ENCODE measurements at places on chromosomes 1 and 21.

DNA sequence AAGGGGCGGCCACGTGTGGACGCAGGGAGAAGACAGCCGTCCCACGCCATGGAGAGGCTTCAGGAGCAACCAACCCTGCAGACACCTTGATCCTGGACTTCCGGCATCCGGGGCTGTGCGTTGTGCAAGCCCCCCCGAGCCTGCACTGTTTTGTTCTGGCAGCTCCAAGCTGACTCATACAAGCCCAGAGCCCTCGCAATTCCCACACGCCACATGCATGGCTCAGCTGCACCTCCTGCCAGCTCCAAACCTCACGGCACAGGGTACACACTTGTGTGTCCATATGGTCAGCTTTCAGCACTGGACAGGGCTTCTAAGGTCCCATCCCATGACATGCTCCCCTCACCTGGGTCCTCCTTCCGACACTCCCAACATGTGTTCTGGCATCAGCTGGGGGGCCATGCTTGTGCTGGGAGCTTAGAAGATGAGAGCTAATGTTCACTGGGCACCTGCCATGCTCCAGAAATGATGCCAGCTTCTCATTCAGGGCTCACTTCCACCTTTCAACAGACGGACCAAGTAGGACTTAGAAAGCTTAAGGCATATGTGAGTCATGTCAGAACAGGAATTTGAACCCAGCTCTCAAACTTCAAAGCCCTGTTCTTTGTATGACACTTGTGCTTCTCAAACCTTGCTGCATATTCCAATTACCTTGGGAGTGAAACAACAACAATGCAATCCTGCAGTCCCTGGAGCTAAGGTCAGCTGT is 137.3 kb downstream of the PGBD5 start:
- H3K4me3 ChIP-seq: no peak overlapping the region
- H3K4me1 ChIP-seq: no peaks in the 10 kb centered on the region
- peaks cover 19% of the 10 kb centered on the region for H3K27me3 ChIP-seq

DNA sequence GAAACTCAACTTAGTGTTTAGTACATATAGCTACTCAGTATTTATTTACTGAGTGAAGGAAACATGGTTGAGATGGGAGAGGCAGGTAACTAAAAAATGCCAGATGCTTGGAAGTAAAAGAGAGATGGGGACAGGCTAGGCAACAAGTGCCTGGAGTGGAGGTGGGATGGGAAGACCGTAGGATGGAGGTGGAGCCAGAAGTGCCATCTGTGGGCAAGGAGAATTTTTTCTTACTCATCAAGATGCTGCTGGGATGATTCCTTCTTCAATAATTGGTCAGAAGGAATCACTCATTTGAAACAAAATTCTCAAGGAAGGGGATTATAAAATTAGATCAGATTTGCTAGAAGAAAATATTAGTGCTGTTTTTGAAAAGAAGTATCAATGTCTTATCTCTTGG is 72.9 kb downstream of the IFI44 start:
- DNase-seq: no peak
- no peaks in the 10 kb centered on the region for H3K27me3 ChIP-seq
- no peak overlapping the region for H3K27ac ChIP-seq

GRCh38 chr1:98523256-98523655 is 138.3 kb upstream of the SNX7 start:
- no peaks in the 10 kb centered on the region for H3K27me3 ChIP-seq
- DNase-seq: no peak
- no peaks in the 10 kb centered on the region for H3K36me3 ChIP-seq
- no peak overlapping the region for H3K27ac ChIP-seq

GRCh38 chr1:44805311-44806024 is 1.7 kb downstream of the DYNLT4 start:
- H3K4me1 ChIP-seq: peaks cover 61% of the 10 kb centered on the region
- peak overlapping the region; percentile 3 for H3K4me3 ChIP-seq
- DNase-seq: no peak
- no peak overlapping the region for H3K27ac ChIP-seq
- H3K36me3 ChIP-seq: peaks cover 53% of the 10 kb centered on the region
- no peaks in the 10 kb centered on the region for H3K27me3 ChIP-seq

DNA sequence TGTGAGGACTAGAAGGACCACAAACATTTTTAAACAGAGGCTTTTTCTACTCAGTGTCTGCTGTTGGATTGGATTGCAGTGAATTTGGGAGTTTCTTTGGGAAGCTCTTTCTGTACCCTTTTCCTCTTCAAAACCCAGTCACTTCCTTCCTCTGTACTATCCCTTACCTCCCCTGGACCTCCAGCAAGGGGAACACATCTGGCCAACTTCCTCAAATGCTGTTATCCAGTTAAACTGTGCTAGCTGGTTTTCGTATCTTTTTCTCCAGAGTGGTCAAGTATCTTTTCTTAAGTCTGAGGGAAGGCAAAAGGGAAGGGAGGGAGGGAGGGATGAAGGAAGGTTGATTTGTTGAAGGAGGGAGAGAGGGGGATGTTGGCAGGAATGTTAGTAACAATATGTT is 99.2 kb upstream of the TNR start:
- H3K27me3 ChIP-seq: no peaks in the 10 kb centered on the region
- H3K36me3 ChIP-seq: no peaks in the 10 kb centered on the region
- no peaks in the 10 kb centered on the region for H3K4me1 ChIP-seq
- no peak overlapping the region for H3K27ac ChIP-seq

GRCh38 chr1:229148041-229148671 is 122.8 kb upstream of the RAB4A start:
- no peaks in the 10 kb centered on the region for H3K36me3 ChIP-seq
- H3K27ac ChIP-seq: no peak overlapping the region
- DNase-seq: no peak
- no peaks in the 10 kb centered on the region for H3K27me3 ChIP-seq
- peaks cover 9% of the 10 kb centered on the region for H3K4me1 ChIP-seq

GRCh38 chr1:212486619-212486975 is 53.9 kb downstream of the NENF start:
- no peak for DNase-seq
- H3K36me3 ChIP-seq: no peaks in the 10 kb centered on the region
- H3K4me1 ChIP-seq: peaks cover 3% of the 10 kb centered on the region
- H3K27ac ChIP-seq: no peak overlapping the region
- no peak overlapping the region for H3K4me3 ChIP-seq

- no peak overlapping the region for H3K4me3 ChIP-seq
- no peaks in the 10 kb centered on the region for H3K36me3 ChIP-seq
- peaks cover 38% of the 10 kb centered on the region for H3K27me3 ChIP-seq
- H3K27ac ChIP-seq: no peak overlapping the region
Observed at GRCh38 chr21:45575304-45575992, 33.2 kb upstream of the SLC19A1 start.

DNA sequence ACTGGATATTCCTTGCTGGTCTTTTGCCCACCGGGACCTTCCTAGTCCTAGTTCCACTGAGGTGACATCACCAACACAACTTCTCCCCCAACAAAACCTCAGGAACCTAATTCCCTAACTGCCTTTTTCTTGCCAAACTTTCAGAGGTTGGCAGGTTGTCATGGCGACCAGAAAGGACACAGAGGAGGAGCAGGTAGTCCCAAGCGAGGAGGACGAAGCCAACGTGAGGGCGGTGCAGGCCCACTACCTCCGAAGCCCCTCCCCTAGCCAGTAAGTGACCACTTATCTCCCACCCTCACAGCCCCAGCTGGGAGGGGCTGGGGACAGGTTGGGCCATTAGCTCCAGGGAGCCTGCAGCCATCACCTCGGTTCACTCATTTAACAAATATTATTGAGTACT is 815 bp downstream of the STYXL2 start:
- H3K4me3 ChIP-seq: no peak overlapping the region
- no peak overlapping the region for H3K27ac ChIP-seq
- no peak for DNase-seq
- peaks cover under 1% of the 10 kb centered on the region for H3K27me3 ChIP-seq

DNA sequence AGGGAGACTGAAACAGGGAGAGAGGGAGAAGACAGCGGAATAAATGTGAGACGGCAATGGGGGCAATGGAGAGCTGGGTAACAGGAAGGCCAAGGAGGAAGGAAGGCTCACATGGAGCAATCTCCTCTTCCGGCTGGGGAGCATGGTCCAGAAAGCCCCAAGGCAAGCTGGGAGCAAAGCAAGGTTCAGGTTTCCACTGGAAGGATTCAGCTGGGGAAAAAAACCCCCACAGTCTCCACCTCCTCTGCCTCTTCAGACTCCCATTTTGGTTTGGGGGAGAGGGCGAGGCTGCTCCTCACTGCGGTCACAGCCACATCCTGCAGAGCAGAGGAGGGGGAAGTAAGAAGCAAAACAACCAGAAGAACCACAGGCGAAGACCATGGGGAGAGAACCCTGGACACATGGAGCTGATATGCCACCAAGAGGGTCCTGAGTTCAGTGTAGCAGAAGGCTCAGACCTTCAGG is 650 bp downstream of the TNFAIP8L2 start:
- peak overlapping the region; percentile 32 for H3K27ac ChIP-seq
- DNase-seq: no peak
- H3K27me3 ChIP-seq: no peaks in the 10 kb centered on the region
- peak overlapping the region; percentile 42 for H3K4me3 ChIP-seq

- no peaks in the 10 kb centered on the region for H3K36me3 ChIP-seq
- DNase-seq: no peak
- no peak overlapping the region for H3K27ac ChIP-seq
- no peak overlapping the region for H3K4me3 ChIP-seq
- no peaks in the 10 kb centered on the region for H3K27me3 ChIP-seq
Observed at GRCh38 chr1:41533731-41534080, 49.2 kb upstream of the EDN2 start.

GRCh38 chr1:227733751-227734545 is 1.2 kb downstream of the JMJD4 start:
- H3K4me3 ChIP-seq: peak overlapping the region; percentile 96
- no peak for DNase-seq
- no peaks in the 10 kb centered on the region for H3K27me3 ChIP-seq
- H3K36me3 ChIP-seq: peaks cover 23% of the 10 kb centered on the region

DNA sequence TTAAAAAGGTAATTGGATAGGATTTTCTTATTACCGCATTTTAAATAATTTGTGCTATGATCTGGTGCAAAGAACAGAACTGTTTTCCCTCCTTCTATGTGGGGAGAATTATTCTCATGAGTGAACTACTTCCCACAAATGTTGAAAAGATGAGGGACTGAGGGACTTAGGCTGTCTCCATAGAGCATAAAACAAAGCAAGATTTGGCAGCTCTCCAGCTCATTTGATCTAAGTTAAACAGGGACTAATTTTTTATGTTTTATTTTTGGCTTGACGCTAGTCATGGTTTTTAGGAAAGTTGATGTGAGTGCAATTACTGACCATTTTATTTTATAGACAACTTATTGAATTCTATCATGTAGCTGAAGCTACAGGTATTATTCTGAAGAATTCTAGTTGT is 362.3 kb downstream of the HLX start:
- no peaks in the 10 kb centered on the region for H3K4me1 ChIP-seq
- no peak overlapping the region for H3K4me3 ChIP-seq
- H3K27me3 ChIP-seq: no peaks in the 10 kb centered on the region
- no peak overlapping the region for H3K27ac ChIP-seq
- H3K36me3 ChIP-seq: no peaks in the 10 kb centered on the region

DNA sequence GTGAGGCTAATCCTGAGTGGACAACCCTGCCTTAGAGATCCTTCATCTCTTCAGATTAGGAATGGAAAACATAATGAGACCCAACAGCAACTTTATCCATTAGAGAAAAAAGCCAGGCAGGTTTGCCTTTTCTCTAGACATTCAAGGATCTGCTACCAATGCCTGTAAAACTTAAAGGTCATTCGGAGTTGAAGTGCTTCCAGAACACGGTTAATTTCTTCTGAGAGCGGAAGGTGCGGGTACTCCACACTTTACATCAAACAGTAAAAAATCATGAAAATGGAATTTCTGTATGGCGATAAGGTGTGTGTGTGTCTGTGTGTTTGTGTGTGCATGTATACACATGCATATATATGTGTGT is 65.2 kb upstream of the PRKACB start:
- no peak for DNase-seq
- H3K4me3 ChIP-seq: peak overlapping the region; percentile 90
- H3K27me3 ChIP-seq: no peaks in the 10 kb centered on the region
- no peaks in the 10 kb centered on the region for H3K4me1 ChIP-seq
- no peak overlapping the region for H3K27ac ChIP-seq
- H3K36me3 ChIP-seq: no peaks in the 10 kb centered on the region

- H3K4me3 ChIP-seq: no peak overlapping the region
- peaks cover 6% of the 10 kb centered on the region for H3K4me1 ChIP-seq
- DNase-seq: no peak
- no peaks in the 10 kb centered on the region for H3K27me3 ChIP-seq
- H3K36me3 ChIP-seq: no peaks in the 10 kb centered on the region
- no peak overlapping the region for H3K27ac ChIP-seq
Observed at GRCh38 chr1:203178821-203179666, 3.4 kb upstream of the MYBPH start.

DNA sequence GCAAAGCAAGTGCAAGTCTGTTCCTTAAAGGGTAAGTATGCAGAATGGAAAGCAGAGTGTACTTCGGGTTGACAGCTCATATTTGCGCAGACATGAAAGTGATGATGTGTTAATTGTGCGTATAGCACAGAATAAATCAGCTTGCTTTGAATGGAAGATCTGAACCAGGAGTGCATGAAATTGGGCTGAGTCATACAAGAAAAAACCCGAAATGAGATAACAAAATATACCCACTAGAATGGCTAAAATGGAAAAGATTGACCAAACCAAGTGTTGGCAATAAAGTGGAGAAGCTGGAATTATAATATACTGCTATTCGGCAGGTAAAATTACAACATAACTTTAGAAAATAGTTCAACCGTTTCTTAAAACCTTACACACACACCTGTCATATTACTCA is 28.5 kb downstream of the CR1L start:
- DNase-seq: no peak
- peaks cover 11% of the 10 kb centered on the region for H3K27me3 ChIP-seq
- H3K36me3 ChIP-seq: no peaks in the 10 kb centered on the region
- no peak overlapping the region for H3K4me3 ChIP-seq
- peaks cover 8% of the 10 kb centered on the region for H3K4me1 ChIP-seq
- no peak overlapping the region for H3K27ac ChIP-seq

- H3K36me3 ChIP-seq: no peaks in the 10 kb centered on the region
- no peak overlapping the region for H3K4me3 ChIP-seq
- peaks cover 15% of the 10 kb centered on the region for H3K27me3 ChIP-seq
- H3K27ac ChIP-seq: no peak overlapping the region
Observed at GRCh38 chr1:11862890-11863289, 4.1 kb upstream of the NPPB start.

GRCh38 chr1:43872280-43872679 is 61.3 kb upstream of the ARTN start:
- no peaks in the 10 kb centered on the region for H3K27me3 ChIP-seq
- no peaks in the 10 kb centered on the region for H3K36me3 ChIP-seq
- no peak overlapping the region for H3K4me3 ChIP-seq
- no peak overlapping the region for H3K27ac ChIP-seq
- no peak for DNase-seq

- no peak overlapping the region for H3K27ac ChIP-seq
- no peak for DNase-seq
Observed at GRCh38 chr1:6424000-6424565, 493 bp upstream of the ESPN start.

DNA sequence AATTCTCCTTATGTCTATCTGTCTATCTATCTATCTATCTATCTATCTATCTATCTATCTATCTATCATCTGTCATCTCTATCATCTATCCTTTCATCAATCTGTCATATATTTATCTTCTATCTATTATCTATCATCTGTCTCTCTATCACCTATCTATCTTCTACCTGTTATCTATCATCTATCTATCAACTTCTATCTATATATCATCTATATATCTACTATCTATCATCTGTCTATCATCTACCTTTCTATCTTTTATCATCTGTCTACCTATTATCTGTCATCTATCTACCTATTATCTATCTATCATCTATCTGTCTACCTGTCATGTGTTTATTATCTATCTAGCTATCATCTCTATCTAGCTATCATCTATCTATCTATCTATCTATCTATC is 124.7 kb upstream of the C1orf174 start:
- no peaks in the 10 kb centered on the region for H3K27me3 ChIP-seq
- no peaks in the 10 kb centered on the region for H3K36me3 ChIP-seq
- no peaks in the 10 kb centered on the region for H3K4me1 ChIP-seq
- DNase-seq: no peak
- no peak overlapping the region for H3K4me3 ChIP-seq
- no peak overlapping the region for H3K27ac ChIP-seq
